Upper lobe of right lung (tissue), 1 donor: ENCODE measurements at places on chromosomes 16 and 17. TPM values are rescaled to one million over a fixed set of nuclear protein-coding genes. Genes with fewer than 3 reads are reported as not detected.
A peak's percentile ranks its signal among the peaks of the same experiment; 100 is the strongest.

The PRKCB gene
- 25.2 TPM for total RNA-seq

The ACSF3 gene
- total RNA-seq: 32.0 TPM

The CYGB gene
- 34.3 TPM for total RNA-seq

The STX4 gene
- total RNA-seq: 91.7 TPM

The KCNAB3 gene
- 5.9 TPM for total RNA-seq

The G6PC1 gene
- not detected for total RNA-seq

The NLRC3 gene
- 5.5 TPM for total RNA-seq

The NTN1 gene
- 4.1 TPM for total RNA-seq

DNA sequence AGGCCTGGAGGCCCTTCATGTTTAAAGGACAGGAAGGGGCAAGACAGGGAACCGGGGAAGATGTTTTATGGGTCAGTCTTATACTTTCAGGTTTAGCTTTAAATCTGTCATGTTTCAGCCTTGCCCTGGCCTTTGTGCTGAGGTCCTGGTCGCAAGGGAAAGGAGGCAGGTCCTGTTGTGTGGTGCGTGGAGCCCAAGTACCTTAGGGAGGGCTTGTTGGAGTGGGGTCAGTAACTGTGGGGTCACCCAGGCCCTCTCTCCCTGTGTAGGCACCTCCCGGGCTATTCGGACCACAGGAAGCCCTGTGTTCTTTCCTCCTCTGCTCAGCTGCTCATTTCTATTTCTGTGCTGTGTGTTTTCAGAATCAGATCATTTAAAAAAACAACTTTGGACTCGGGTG is 42.7 kb downstream of the MPRIP start:
- no peak overlapping the region for H3K4me3 ChIP-seq
- peak; percentile 15 for DNase-seq
- peaks cover 18% of the 10 kb centered on the region for H3K4me1 ChIP-seq
- H3K27ac ChIP-seq: no peak overlapping the region

GRCh38 chr16:47254756-47255155 is 111.0 kb upstream of the NETO2 start:
- no peak overlapping the region for H3K4me3 ChIP-seq
- DNase-seq: no peak
- H3K4me1 ChIP-seq: no peaks in the 10 kb centered on the region
- H3K36me3 ChIP-seq: peaks cover 20% of the 10 kb centered on the region

- no peak overlapping the region for H3K4me3 ChIP-seq
- H3K4me1 ChIP-seq: no peaks in the 10 kb centered on the region
- H3K36me3 ChIP-seq: no peaks in the 10 kb centered on the region
- no peak for DNase-seq
- H3K27ac ChIP-seq: no peak overlapping the region
- no peaks in the 10 kb centered on the region for H3K27me3 ChIP-seq
These were observed 1357.4 kb upstream of the GOT2 start for GRCh38 chr16:60091529-60091928.

DNA sequence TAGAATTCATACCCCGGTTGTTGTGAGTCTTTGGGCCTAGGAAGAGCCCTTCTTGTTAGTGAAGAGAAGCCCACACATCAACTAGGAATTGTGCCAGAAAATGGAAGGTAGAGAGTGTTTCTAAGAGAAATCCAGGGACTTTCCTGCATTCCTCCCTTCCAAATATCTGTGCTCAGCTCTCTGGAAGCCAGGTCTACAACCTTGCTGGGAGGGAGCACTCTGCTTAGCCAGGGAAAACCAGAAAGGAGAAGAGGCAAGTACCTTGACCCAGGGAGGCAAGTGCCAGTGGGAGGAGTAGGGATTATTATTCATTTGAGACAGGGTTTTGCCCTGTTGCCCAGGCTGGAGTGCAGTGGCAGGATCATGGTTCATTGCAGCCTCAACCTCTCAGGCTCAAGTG is 48.4 kb upstream of the TAC4 start:
- no peaks in the 10 kb centered on the region for H3K36me3 ChIP-seq
- no peak for DNase-seq
- no peak overlapping the region for H3K4me3 ChIP-seq
- peaks cover 15% of the 10 kb centered on the region for H3K27me3 ChIP-seq

GRCh38 chr16:65406933-65407332 is 285.1 kb upstream of the CDH11 start:
- no peaks in the 10 kb centered on the region for H3K4me1 ChIP-seq
- DNase-seq: no peak
- H3K36me3 ChIP-seq: no peaks in the 10 kb centered on the region
- no peak overlapping the region for H3K27ac ChIP-seq
- H3K27me3 ChIP-seq: no peaks in the 10 kb centered on the region

DNA sequence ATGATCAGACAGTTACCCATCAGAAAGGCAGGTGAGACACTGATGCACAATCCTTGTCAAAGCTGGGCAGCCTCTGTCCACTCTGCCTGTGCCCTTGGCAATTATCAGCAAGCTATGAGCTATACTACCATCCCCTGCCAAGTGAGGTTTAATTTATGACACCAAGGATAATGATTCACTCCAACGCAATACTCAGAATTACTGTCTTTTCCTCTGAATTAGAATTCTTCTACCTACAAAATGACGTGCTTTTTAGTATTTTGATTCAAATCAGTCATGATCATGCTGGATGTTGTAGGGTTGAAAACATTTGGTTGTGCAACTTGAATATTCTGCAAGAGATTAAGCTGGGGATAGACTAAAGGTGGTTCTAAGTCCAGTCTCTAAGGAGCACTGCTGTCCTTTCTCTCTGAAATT is 116.8 kb upstream of the SOX9 start:
- H3K27me3 ChIP-seq: peaks cover 3% of the 10 kb centered on the region
- H3K4me3 ChIP-seq: no peak overlapping the region
- no peak for DNase-seq
- no peak overlapping the region for H3K27ac ChIP-seq

DNA sequence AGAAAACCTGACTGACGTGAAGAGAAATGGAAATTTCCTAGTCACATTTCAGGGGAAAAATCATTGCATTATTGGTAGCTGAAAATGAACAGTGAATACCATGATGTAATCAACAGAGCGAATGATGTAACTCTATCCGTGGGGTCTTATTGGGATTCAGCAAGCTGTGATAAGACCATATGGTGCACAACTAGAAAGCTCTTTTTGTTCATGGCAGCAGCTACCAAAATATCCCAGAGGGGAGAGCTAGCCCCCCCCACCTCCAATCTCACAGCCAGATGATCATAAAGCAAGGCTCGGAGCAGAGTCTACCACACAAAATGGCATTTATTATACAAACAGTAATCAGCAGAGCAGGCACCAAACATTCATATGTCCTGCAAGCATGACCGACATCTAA is 22.2 kb upstream of the DNAH17 start:
- H3K27me3 ChIP-seq: no peaks in the 10 kb centered on the region
- H3K4me3 ChIP-seq: no peak overlapping the region
- no peaks in the 10 kb centered on the region for H3K4me1 ChIP-seq

DNA sequence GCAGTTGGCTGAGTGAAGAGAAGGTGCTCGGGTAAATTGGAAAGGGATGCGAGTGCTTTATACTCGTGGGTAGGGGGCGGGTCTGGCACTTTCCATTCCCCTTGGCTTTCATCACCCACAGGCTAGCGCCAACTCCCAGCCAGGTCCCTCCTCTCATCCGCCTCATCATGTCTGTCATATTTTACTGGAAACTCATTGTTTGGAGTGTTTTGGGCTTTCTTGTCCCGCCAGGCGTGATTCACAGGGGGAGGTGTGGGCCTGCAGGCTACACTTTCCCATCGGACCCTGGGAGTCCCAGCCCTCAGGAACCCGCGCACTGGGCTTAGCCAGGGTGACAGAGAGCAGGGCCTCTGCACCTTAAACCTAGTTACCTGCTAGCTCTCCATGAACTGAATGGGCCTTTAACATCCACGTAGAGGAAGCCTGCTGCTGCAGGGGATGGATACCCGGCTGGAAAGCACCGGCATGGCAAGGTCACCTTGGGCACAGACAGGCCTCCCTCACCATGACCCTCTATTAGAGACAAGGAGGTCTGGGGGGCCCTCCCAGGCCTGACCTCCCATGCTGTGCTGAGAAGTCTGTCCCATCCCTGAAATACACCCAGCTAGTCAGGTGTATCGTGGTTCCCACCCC is at the start of gene KRT14:
TSS of gene KRT14 (minus strand) at position 33 of the 633 bp plus-strand sequence. CDS start 61 bp downstream, outside the sequence.
- no peak within 1 kb of the TSS for H3K27ac ChIP-seq
- no peaks in the 10 kb centered on the region for H3K36me3 ChIP-seq
- DNase-seq: peak; percentile 21
- H3K4me3 ChIP-seq: no peak within 1 kb of the TSS

DNA sequence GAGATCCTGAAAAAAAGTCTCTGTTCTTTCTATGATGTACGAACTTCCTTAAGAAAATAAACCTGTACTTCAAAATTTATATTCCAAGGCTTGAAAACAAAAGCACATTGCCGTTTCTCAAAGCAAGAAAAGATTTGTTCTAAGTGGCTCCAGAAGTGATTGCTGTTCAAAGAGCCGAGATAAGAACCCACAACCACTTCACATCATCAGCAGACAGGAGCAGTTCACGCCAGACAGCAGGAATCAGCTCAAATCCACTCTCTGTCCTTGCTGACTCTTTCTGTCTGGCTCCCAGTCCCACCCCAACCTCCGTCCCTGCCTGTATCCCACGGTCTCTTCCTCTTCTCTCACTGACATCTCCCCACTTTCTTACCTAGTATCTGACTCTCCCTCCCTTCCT is 85.0 kb upstream of the MYOCD start:
- no peak overlapping the region for H3K27ac ChIP-seq
- DNase-seq: no peak
- H3K4me1 ChIP-seq: no peaks in the 10 kb centered on the region
- H3K4me3 ChIP-seq: no peak overlapping the region
